ENCODE measurements at places on chromosomes 1 and 21.

DNA sequence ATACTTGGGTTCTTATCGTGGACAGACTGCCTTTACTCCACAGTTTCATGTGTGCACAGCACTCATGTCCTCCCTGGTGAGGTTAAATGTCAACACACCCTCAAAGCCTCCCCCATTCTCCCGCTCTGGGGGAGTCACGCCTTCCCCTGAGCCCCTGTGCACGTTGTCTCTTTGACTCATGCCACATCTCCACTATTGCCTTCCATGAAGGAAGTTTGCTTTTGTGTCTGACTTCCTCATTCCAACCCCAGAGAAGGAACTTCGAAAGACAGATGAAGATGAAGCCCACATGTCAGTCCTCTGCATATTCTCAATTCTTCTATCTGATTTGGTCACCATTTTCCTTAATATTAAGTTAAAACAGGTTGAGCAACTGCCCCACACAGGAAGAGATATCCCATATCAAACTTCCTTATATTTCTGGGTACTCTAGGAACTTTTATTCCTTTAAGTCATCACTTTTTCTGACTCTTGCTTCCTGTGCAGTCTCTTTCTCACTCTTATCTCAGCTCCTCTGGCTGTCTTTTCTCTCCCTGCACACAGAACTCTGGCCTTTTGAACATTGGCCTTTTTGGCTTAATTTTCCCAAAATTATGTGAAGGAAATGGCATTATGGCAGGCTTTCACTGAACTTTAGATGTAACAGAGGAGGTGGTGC is 41.5 kb downstream of the C4BPA start:
- no peak for DNase-seq

DNA sequence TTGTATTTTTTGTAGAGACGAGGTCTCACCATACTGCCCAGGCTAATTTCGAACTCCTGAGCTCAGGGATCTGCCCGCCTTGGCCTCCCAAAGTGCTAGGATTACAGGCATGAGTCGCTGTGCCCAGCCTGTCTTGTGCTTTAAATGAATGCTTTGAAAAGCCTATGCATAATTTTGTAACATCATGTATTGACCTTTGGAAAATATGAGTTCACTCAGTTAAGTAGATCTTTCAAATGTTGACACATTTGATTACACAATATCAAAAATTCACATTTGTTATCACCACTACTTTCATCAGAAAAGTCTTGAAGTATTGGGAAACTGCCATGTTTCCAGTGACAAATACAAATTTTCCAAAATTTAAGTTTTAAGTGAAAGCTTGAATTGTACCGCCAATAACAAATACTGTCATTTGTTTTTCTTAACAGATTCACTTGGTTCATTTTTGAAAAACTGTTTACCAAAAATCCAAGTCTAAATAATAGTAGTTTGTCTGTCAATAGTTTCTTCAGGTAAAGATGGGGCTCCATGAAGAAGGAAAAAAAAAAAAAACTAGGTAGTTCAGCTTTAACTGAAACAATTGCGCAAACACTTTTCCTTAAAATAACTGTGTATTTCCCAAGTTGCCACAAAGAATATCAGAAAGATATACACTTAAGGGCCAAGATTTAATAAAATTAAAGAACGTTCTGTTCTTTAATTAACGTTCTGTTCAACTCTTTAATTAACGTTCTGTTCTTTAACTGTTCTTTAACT is 233.2 kb upstream of the NR5A2 start:
- no peak for DNase-seq

GRCh38 chr1:157803851-157804250 is 16.1 kb downstream of the FCRL1 start:
- DNase-seq, result no peak

DNA sequence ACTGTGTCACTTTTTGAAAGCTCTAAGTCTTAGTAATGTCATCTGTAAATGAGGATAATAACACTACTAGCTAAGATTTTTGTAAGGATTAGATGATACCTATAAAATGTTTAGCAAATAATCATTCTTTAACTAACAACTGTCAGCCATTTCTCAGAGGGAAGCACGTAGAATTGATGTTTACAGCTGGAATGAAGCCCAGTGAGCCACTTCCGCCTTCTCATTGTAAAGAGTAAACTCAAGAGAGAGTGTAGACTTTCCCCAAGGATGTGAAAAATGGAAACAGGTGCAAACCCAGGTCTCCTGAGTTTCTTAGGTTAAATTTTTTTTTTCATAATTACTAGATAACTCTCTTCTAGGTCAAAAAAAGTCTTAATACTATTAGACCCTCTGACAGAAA is 4.9 kb downstream of the GREM2 start:
- DNase-seq, result no peak

- DNase-seq, result no peak
Observed at GRCh38 chr1:58380345-58380744, 166.2 kb downstream of the OMA1 start.

DNA sequence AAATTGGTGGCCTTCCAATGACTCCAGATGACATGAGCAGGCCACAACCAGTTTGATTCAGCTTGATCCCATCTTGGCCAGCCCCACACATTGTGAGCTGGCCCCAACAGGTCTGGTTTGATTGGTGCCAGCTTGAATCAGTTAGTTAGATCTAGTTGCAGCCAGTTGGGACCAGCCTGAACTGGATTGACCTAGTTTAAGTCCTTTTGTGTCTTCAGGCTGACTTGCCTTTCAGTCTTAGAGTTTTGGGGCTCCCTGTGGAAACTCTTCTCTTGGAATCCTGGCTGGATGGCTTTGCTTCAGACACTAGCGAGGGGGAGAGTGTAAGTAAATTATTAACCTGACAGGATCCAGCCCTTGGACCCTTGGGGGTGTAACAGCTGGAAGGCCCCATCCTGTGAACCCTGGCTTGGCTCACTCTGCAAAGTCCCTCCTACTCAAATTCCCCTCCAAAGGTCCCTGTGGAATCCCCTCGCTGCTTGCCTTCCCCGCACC is 36.2 kb upstream of the POU3F1 start:
- DNase-seq, result no peak

GRCh38 chr1:114176366-114176765 is 22.7 kb upstream of the SYT6 start:
- DNase-seq, result no peak

DNA sequence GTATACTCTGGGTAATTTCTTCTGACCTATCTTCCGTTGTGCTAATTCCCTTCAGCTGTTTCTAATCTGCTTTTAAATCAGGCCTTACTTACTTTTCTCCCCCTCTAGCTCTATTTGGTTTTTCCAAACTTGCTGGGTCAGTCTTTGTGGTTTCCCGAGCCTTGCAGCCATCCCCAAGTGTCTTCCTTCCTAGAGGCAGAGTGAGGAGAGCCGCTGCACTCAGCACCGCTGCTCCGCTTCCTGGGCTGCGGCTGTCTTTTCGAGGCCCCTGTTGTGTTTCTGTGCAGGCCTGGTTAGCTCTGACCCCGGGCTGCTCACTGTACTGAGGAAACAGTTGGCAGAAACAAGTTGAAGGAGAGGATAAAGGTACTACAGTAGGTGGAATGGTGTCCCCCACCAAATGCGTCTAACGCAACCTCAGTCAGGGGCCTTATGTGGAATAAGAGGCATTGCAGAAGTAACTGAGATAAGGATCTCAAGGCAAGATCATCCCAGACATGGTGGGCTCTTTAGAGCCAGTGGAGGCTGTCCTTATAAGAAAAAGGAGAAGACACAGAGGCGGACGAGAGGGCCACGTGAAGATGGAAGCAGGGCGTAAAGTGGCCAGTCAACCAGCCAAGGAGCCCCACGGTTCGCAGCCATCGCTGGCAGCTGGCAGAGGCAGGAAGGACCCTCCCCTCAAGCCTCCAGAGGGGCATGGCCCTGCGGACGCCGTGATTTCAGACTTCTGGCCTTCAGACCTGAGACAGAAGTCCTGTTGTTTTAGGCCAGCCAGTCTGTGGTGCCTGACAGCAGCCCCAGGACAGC is 10.5 kb downstream of the WNT9A start:
- DNase-seq, result peak; percentile 32

DNA sequence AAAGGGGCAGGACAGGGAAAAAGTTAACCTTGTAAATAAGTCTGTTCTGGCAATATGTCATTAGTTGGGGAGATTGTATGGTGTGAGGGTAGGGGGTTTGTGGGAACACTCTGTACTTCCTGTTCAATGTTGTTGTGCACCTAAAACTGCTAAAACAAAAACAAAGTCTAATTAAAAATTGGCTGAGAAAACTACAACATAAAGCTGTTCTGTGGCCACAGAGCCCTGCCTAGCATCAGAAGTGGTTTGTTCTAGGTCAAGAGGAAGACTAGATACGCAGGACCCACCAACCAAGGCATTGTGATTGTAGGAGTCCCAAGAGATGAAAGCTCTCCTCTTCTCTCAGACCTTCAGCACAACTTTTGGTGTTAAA is 81.0 kb upstream of the LRRC8D start:
- DNase-seq, result no peak

GRCh38 chr1:81340239-81340638 is 460.5 kb upstream of the ADGRL2 start:
- no peak for DNase-seq

DNA sequence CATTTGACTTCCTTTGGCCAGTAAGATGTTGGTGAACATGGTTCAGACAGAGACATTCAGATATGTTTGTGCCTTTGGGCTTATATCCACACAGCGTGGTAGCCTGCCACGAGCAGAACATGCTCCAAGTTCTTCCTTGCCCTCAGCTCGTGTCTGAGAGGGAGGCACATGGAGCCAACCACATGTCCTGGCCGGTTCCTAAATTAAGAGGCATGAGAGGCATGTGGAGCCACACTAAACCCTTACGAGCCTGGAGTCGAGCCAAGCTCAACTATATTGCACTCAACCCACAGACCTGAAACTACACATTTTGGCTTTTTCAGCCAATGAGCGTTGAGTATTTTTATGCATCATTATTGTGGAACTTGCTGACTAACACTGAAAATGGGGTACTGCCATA is 133.7 kb upstream of the KCNK1 start:
- DNase-seq, result no peak

GRCh38 chr1:55224729-55225128 is 9.6 kb upstream of the USP24 start:
- DNase-seq, result no peak

- no peak for DNase-seq
Observed at GRCh38 chr1:14606632-14607031, 8.1 kb downstream of the KAZN start.

GRCh38 chr1:172180501-172181285 is 239.8 kb upstream of the C1orf105 start:
- DNase-seq, result no peak

DNA sequence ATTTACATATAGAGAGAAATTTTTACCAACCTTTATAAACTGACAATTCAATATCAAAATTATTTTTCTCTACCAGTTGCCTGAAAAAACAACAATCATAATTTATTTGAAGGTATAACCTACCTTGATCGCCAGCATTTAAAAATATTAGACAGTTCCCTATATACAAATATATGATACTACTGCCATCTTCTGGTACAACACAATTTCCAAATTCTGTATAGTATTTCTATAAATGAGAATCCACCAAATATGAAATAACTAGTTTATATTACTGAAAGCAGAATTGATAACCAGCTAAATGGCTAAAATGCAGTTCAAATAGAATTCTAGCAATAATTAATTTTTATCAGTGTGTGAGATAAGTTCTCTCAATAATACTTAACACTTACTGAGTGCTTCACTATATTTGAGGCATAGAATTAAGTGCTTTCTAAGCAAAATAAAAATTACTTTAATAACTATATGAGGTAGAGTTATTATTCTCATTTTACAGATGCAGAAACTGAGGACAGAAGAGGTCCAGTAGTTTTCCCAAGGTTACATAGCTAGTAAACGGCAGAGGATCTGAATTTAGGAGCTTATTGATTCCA is 75.6 kb downstream of the PIGK start:
- no peak for DNase-seq

- DNase-seq, result no peak
Observed at GRCh38 chr1:93665015-93665414, 16.6 kb downstream of the BCAR3 start.

- DNase-seq, result no peak
Observed at GRCh38 chr21:14270631-14271030, 54.7 kb downstream of the RBM11 start.

DNA sequence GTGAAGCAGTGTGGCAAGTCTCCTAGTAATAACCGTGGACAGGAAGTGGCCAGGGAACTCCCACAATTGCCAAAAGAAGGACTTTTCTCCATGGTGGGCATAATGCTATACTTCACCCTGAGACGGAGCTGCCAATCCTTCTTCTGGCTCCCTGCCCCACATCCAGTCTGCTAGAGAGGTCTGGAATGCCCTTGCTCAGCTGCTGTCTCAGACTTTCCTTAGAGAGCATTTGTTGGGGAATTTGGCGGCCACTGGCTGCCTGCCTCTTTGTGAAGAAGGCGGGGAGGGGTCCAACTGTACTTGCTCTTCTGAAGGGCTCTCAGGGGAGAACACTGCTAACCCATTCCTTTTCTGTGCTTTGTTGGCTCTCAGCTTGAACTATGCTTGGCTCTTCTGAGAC is 123.7 kb upstream of the EDN2 start:
- no peak for DNase-seq

DNA sequence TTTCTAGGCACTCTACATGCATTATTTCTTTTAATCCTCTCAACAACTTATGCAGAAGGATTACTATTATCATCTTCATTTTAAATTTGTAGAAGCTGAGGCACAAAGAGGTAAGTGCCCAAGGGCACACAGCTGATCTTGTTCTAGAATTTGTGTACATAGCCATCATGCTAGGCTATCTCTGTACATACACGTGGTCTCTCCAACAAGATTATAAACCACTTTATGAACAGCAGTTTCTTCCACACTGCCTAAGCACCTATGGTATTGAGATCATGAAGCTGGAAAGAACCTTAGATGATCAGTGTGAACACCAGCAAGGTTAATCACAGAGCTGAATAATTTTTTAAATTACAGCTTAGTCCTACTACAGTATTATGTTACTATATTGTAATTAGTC is 28.9 kb downstream of the UCHL5 start:
- DNase-seq, result no peak

- no peak for DNase-seq
Observed at GRCh38 chr1:14822493-14822892, 224.0 kb downstream of the KAZN start.

- DNase-seq, result no peak
Observed at GRCh38 chr1:100597784-100598183, 59.8 kb downstream of the GPR88 start.

DNA sequence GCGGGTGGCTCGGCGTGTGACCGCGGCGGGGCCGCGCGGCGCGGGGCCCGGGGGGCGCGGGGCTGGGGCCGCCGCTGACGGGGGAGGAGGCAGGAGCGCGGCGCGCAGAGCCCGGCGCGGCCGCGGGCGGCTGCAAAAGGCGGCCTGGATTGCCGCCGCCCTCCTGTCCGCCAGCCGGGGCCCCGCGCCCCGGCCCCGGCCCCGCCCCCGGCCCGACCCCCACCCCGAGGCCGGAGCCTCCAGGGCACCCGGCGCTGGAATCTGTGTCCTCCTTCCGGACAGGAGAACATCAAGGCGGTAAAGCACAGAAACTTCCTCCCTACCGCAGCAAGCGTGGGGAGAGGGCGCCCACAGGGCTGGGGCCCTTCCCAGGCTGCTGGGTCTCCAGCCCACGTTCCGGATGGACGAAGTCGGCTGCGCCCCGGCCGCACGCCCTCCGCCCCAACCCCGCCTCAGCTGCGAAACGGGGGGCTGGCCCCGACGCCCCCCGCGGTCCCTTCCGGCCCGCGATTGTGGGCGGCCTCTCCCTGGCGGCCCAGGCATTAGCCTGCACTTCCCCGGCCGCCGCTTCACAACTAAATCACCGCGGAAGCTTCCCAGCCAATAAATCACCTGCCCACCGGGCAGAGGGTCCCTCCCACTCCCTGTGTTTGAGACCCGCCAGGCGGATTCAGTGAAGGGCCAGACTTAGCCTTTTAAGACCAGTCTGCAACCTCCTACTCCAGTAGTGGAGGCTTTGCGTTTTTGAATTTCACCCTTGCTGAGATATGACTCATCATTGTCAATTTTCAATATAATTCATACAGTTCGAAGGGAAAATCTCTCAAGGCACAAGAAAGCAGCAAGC is 106.0 kb downstream of the SLC45A1 start:
- DNase-seq, result peak; percentile 65
